ENCODE measurements at places on chromosomes 3 and 15.

DNA sequence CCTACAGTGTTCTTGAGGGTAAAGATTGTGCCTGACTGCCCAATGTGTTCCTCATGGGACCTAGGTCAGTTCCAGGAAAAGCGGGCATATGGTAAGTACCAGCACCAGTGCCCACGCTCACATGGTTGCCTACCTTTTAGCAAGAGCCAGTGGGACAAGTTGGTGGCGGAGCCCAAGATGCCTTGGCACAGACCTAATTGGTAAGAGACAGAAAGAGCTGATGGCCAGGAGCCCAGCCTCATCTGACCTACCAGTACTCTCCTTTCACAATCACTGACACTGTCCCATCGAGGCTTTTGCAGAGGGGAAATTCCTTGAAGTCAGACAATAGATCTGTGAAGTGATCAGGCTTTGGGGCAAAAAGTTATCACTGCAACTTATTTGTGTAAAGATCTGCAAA is 98.4 kb upstream of the BCL6 start:
- DNase-seq = no peak

- no peak for DNase-seq
These were observed at the start of gene SLC6A20 for GRCh38 chr3:45795882-45796765. TSS of gene SLC6A20 (minus strand) at chr3:45796536. CDS start at chr3:45796419, 117 bp downstream.

DNA sequence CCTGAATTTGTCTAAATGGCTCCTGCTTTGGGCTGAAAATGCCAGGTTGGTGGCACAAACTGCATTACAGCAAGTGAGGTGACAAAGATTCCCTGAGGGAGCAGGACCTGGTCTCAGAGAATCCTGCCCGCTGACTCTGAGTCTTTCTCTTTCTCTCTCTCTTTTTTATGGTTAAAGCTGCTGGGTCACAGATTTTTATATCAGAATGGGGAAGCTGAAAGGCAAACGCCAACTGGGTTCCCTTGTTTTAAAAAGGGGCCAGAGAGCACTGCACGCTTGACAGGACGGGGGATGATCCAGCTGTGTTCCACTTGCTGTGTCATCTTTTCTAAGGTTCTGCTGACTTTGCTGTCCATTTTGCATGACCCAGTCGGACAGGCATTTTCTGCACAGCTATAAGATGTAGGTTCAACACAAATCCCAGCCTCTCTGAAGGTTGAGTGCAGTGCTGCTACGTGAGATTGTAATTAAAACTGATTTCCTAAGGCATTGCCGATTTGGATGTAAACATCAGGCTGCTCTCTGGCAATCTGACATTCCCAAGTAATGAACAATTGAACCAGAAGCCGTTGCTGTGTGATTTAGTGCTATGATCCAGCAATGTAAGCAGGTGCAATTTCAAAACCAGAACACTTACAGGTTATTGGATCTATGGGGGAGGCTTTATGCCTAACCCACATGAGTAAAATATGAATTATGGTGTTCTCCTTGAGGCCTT is 25.8 kb downstream of the ARHGEF3 start:
- DNase-seq = no peak

- DNase-seq = no peak
These were observed 167.8 kb downstream of the PTPRG start for GRCh38 chr3:61729038-61729634.

DNA sequence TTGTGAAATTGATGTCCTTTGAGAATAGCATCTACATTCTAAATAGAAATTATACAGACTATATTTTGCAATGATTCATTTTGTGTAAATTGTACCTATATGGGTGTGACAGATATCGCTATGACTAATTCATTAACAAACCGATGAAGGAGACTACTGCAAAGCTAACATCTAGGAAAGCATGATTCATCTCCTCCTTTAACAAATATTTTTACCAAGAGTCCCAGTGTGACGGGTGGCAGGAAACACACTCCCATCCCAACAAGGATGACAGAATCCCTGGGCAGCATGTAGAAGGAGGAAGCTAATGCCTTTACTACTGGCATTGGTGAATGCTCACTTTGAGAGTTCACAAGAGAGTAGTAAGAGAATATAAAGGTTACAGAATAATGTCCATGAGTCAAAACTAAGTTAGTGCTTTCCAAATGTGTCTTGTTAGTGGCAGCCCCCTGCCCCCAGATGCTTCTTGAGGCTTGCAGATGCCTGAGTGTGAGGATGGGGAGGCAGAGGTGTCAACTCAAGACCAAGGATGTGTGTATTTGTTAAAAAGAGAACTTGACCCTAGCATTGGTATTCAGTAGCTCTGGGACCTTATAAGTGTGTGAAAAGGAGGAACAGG is 180.6 kb downstream of the FMN1 start:
- DNase-seq = no peak

GRCh38 chr3:5138214-5138981 is 16.3 kb downstream of the ARL8B start:
- no peak for DNase-seq

DNA sequence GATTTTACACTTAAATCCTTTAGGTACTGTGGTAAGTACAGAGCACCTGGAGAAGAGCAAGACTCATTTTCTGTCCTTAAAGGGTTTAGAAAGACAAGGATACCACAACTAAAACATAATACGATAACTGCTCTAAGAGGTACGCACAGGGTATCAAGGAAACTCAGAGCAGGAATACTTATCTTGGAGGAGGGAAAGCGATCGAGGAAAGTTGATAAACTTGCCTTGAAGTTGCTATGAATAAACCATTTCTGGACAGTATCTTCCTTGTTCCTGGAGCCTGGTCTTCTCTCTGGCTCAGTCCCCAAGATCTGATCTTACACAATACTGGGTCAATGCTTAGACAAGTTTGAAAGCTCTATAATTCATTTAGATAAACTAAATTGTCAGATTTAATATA is 17.6 kb upstream of the GATM start:
- DNase-seq = no peak

DNA sequence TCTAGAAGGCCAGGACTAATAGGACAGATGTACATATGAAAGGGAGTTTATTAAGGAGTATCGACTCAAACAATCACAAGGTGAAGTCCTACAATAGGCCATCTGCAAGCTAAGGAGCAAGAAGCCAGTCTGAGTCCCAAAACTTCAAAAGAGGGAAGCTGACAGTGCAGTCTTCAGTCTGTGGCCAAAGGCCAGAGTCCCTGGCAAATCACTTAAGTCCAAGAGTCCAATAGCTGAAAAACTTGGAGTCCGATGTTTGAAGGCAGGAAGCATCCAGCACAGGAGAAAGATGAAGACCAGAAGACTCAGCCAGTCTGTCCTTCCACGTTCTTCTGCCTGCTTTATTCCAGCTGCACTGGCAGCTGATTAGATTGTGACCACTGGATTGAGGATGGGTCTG is 11.1 kb upstream of the CELF6 start:
- DNase-seq = no peak

DNA sequence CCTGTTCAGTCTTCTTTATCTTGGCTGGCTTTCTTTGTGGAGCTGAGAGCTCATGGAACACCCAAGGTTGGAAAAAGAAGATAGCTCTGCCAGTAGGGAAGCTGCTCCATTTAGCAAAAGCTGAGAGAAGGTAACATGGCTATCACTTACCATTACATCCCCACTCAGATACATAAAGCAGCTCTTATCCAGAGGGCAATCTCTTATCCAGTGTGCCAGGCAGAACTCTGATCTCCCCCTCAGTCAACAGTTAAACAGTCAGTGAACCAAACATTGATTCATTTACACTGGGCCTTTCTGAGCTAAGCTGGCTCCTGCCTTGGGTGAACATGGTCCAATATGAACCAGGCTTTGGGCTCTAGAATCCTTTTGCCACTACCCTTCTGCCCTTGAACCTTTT is 624.2 kb downstream of the NTRK3 start:
- DNase-seq = no peak

GRCh38 chr15:50083424-50084025 is 35.5 kb downstream of the ATP8B4 start:
- no peak for DNase-seq

DNA sequence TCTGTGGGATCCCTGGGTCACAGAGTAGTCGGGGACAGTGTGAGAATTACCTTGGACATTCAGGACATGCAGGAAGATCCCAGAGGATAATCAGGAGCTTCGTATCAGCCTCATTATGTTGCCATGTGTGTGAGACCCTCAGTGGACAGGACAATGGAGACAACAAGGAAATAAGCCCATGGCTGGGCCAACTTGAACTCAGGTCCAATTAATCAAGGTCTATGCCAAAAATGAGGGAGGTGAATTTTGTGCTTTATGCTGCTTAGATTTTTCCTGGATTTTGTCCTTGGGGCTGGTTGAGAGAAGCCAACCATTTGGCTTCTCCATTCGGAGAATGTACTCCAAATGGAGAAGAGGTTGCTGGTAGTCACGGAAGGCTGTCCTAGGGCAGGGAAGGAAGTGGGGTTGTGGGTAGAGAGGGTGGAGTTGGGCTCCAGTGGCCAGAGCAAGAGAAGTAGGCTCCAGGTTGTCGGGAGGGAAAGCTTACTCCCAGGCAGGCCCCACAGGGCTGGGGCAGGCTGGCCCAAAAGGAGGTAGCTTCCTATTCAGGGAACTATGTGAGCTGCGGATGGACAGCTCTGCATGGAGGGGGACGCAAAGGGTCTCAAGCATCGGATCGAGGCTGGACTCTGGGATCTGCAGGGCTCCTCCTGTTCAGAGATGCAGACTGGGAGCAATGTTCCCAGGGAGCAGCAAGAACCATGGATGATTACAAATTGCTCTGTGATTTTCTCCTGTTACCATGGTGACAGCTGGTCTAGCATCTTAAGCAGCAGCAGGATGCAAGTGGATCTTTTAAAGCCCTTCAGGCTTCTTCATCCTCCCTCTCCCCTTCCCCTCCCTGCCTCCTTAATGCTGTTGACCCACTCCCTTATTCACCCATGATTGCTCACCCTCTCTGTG is 91.1 kb downstream of the WNT7A start:
- DNase-seq = no peak

GRCh38 chr3:49673715-49674496 is at the start of gene APEH:
TSS of gene APEH (plus strand) at chr3:49674351. CDS start at chr3:49674402, 51 bp downstream.
- DNase-seq = peak; percentile 94

DNA sequence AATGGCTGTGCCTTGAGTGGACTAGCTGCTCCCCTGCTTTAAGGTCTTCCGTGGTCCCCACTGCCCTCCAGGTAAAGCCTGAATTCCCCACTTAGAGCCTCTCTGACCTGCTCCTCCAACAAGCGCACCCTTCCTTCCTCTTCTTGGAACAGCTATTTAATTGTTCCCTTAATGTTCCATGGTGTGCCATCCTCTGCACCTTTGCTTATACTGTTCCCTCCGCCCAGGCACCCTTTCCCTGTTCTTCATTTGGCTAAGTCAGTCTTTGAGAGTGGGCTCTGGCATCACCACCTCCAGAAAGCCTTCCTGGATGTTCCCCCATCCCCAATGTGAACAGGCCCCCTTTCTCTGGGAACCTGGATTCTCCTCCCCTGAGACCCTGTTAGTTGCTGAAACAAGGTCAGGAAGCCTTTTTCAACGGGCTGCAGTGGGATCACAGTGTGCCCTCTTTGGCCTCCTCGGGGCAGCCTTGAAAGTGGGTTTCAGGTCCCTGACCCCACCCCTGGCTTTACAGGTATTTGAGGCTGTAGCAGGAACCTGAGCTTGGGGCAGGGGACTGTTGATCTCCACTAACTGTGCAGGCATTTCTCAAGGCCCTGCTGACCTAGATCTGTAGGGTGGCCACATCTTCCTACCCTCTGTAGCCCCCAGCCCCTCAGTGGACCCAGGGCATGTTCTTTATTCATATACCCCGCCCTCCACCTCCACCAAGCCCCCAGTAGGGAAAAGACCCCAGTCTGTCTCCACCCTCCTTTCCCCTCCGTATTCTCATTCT is 5.0 kb downstream of the ISLR start:
- no peak for DNase-seq

DNA sequence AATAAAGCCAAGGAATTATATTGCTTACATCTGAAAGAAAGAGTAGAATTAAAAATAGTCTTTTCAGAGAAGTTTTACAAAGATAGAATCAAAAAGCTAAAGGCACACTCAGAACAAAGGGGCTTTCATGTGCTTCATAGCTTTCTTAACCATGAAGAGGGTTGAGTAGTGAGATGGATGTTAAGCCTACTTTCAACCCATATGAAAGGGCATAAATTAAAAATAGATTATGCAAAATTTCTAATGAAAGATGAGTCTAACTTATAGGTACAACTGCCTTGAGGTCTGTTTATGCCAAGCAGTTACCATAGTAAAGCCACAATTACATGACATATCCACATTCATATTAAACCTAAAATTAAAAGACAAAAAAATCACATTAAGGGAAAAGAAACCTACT is 223.3 kb upstream of the ARHGEF26 start:
- no peak for DNase-seq

DNA sequence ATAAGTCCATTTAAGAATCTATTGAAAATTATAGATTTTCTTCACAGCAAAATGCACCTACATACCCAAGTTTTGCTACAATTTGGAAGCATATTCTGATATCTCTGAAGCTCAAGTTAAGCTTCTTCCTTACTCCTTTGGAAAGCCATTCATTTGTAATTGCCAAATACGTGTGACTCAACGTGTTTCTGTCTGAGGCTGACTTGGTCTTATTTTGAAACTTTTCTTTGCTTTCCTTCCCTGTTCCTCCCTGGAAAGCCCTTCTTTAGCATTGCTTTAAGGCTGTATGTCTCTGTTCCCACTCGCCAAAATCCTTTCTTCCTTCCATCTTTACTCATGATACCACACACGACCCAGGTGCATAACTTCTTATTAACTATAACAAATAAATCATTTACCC is 232.0 kb downstream of the ZBBX start:
- no peak for DNase-seq

GRCh38 chr3:81500039-81500438 is 261.4 kb downstream of the GBE1 start:
- DNase-seq = no peak

DNA sequence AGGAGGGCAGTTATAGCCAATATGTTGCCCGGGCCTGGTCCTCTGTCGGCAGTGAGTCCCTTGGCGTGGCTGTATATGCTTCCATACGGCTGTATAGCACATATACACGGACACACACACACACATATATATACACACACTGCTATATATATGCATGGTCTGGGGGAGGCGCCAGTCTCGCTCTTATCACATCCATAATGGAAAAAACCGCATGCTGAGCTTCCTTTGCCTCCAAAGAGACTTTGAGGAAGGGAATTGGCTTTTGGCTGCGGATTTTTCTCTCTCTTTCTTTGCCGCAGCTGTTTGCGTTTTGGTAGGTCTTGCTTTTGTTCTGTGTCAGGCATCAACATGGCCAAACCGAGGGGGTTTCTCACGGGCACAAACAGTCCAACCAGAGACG is 11.3 kb upstream of the TMEM115 start:
- no peak for DNase-seq

GRCh38 chr15:60844010-60844409 is 365.1 kb upstream of the ICE2 start:
- DNase-seq = no peak

- DNase-seq = no peak
These were observed 4.2 kb upstream of the GMPPB start for GRCh38 chr3:49727924-49728361.
